ENCODE measurements at places on chromosomes 11 and 22. TPM values are rescaled to one million over a fixed set of nuclear protein-coding genes. Genes with fewer than 3 reads are reported as not detected.

Gene ENTHD1
- not detected for total RNA-seq

Gene GGT5
- total RNA-seq, result 1.6 TPM

Gene CARD18
- total RNA-seq, result not detected

Gene FREY1
- 1.2 TPM for total RNA-seq

Gene CHRM1
- total RNA-seq, result 6.5 TPM

Gene SULT4A1
- total RNA-seq, result 49.4 TPM

Gene BTBD18
- total RNA-seq, result not detected

Measured in diencephalon (tissue), 1 donor.